ENCODE measurements at places on chromosomes 6 and 20. TPM values are rescaled to one million over a fixed set of nuclear protein-coding genes. Genes with fewer than 3 reads are reported as not detected.

DNA sequence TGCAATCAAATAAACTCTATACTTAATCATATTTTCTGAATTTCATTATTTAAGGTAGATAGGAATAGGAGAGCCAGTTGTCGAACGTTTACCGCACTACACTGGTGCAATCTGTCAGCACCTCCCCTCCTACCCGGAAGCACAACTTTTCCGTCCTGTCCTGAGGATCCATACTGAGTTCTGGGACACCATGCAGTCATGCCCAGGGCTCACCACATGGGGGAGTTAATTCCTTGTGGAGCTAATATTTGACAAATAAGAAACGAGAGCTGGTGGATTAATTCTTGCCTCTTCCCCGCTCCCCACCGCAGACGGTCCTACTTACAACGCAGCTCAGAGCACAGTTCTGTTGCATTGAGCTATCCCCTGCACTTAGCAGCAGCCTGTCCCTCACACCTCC, 107.7 kb upstream of the RALGAPA2 start:
- no peak overlapping the region for H3K27ac ChIP-seq
- H3K4me1 ChIP-seq: no peaks in the 10 kb centered on the region
- H3K27me3 ChIP-seq: no peaks in the 10 kb centered on the region
- H3K4me3 ChIP-seq: no peak overlapping the region
- DNase-seq: no peak

DNA sequence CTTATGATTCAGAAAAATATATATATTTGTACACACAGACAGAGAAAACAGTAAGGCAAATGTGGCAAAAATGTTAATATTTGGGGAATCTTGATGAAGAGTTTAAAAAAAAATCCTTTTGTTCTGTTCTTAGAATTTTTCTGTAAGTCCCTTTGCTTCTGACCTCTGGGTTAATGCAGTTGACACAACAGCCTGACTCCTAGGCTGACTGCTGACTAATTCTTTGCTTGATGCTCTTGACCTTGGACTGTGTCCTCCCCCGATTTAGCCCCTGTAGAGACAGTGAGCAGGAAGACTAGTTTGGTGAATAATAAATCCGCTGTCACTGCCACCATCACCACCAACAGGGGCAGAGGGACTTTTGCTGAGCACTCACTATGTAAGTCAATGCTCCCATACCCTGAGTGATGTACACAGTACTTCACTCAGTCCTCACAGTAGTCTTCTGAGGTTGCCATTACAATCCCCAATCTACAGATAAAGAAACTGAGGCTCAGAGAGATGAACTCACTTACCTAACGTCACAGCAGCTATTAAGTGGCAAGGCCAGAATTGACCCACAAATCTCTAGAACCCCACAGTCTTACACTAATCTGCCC, 71.7 kb downstream of the SNX5 start:
- peak; percentile 58 for DNase-seq
- peaks cover 23% of the 10 kb centered on the region for H3K4me1 ChIP-seq
- no peaks in the 10 kb centered on the region for H3K36me3 ChIP-seq
- no peak overlapping the region for H3K27ac ChIP-seq
- H3K27me3 ChIP-seq: no peaks in the 10 kb centered on the region

DNA sequence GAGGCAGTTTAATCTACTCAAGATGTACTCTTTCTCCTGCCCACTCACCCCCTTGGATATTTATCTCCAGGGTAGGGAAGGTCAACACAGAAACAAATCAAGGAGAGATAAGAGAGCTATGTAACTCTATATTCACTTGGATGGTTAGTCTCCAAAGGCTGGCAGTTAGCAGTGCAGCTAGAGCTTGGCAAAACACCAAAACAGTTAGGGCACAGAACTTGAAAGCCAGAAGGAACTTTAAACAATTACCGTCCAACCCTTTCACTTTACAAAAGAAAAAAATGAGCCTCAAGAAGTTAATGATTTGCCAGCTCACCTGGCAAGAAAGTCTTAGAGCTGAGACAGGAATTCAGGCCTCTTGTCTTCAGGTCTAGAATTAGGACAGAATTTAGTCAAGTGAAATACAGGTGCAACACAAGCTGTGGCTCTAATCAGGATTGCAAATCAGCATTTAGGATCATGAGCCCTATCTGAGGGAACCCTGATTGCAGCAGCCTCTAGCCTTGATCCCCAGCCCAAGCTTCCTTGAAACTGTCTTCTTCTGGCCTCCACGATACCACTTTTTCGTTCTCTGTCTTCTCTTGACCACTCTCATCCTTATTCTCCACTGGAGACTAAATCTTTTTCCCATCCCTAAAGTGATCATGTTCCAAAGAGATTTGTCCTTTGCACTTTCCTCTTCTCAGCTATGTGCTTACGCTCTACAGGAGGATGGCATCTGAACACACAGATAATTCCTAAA, 14.9 kb downstream of the NEDD9 start:
- no peaks in the 10 kb centered on the region for H3K27me3 ChIP-seq
- H3K36me3 ChIP-seq: peaks cover 26% of the 10 kb centered on the region
- no peak overlapping the region for H3K27ac ChIP-seq
- H3K4me1 ChIP-seq: peaks cover 23% of the 10 kb centered on the region
- no peak overlapping the region for H3K4me3 ChIP-seq
- DNase-seq: no peak

- H3K4me3 ChIP-seq: no peak overlapping the region
- H3K4me1 ChIP-seq: peaks cover 12% of the 10 kb centered on the region
- no peaks in the 10 kb centered on the region for H3K36me3 ChIP-seq
- no peak for DNase-seq
Measured at GRCh38 chr6:150236544-150236943, 93.7 kb downstream of the PPP1R14C start.

- DNase-seq: peak; percentile 73
- H3K4me1 ChIP-seq: peaks cover 10% of the 10 kb centered on the region
- H3K27ac ChIP-seq: no peak overlapping the region
Measured at GRCh38 chr6:27605401-27606342, 132.8 kb upstream of the ZNF184 start.

DNA sequence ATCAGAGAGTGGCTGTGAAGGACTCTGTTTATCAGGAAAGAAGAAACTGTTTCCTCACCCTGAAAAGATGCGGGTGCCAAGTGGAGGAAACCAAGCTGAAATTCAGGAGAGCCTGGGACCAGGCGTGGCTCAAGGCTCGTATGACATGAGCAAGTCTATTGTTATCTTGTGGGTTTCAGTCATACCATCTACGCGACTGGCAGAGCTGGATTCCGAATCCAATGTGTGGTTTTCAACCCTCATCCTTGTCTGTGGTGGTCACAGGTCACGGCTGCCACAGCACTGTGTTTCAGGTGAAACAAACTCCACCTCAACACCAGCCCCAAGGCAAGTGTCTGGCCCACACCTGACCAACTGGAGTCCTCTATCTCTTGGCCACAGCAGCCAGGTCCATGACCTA, 9.1 kb downstream of the MC3R start:
- H3K27me3 ChIP-seq: no peaks in the 10 kb centered on the region
- H3K4me3 ChIP-seq: no peak overlapping the region
- DNase-seq: no peak
- no peak overlapping the region for H3K27ac ChIP-seq
- no peaks in the 10 kb centered on the region for H3K4me1 ChIP-seq

DNA sequence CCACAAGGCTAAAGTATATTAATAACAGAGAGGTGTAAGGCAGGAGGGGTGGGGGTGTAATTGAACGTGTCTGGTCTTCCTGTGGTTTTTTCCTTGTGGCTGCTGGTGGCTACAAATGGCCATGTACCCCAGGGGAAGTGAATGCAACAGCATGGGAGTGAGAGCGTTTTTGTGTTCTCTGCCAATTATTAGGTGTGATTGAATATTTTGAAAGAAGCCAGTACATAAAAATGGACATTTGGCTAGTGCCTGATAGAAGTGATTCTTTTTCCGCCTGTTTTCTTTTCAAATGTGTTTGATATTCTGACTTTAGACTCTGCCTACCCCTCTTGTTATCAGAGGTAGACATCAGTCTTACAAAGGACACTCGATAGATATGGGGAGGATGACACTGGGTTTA, 141.3 kb downstream of the PRL start:
- H3K4me1 ChIP-seq: no peaks in the 10 kb centered on the region
- H3K27me3 ChIP-seq: no peaks in the 10 kb centered on the region
- H3K36me3 ChIP-seq: no peaks in the 10 kb centered on the region
- no peak for DNase-seq
- no peak overlapping the region for H3K27ac ChIP-seq

DNA sequence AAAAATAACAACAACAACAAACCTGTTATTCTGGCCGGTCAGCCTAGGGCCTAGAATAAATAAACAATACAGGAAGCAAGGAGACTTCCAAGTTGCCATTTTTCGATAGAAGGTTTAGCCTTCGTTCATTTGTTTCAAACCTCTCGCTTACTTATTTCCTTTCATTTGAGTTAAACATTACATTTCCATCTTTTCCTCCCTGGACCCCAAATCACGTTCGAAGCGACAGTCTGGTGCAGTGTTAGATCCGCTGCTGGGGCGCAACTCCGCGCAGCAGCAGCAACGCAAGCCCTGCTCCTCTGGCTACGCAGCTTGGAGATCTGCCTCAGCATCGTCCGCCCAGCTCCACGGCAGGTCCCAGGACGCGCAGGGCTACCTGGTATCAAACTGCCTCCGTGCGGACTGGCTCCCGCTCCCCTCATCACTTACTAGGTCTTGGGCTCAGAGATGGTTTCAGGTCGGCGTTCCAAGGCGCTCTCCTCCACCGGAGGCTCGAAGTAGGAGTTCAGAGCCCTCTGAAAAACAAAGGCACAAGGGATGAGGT, 530 bp downstream of the TDP2 start:
- peaks cover 25% of the 10 kb centered on the region for H3K36me3 ChIP-seq
- peaks cover 15% of the 10 kb centered on the region for H3K4me1 ChIP-seq
- H3K27me3 ChIP-seq: no peaks in the 10 kb centered on the region
- peak; percentile 58 for DNase-seq
- peak overlapping the region; percentile 95 for H3K27ac ChIP-seq

The XKR7 gene
- under 0.01 TPM for total RNA-seq

The SLC4A11 gene
- under 0.01 TPM for total RNA-seq

The CHRNA4 gene
- total RNA-seq: not detected

GRCh38 chr20:48594533-48594932, 233.3 kb downstream of the PREX1 start:
- no peak overlapping the region for H3K27ac ChIP-seq
- DNase-seq: no peak
- H3K4me3 ChIP-seq: no peak overlapping the region
- no peaks in the 10 kb centered on the region for H3K4me1 ChIP-seq
- no peaks in the 10 kb centered on the region for H3K27me3 ChIP-seq
- H3K36me3 ChIP-seq: no peaks in the 10 kb centered on the region

The SRSF6 gene
- 70.1 TPM for total RNA-seq

DNA sequence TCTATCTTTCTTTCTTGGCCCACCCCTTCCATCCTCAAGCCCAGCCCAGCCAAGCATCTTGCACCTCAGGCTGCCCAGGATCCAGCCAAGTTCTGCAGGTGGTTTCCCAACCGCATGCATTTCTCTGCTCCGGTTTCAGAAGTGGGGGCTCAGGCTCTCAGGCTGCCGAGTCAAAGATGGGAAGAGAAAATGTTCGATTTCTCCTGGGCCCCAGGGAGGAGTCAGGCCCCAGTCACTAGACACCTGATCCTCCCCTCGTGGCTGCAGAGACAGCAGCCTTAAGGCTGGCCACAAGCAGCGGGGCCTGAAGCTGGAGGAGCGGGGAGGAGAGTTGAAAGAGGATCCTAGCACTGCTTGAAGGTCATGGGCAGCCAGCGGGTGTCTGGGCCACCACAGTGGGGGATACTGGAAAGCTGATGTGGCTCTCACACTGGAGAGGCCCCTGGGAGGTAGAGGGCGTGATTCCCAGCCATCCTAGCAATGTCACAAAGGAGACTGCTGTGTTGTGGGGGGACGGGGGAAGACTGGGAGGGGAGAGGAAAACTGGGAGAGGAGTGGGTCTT, 42.2 kb upstream of the ZFAND3 start:
- H3K4me1 ChIP-seq: no peaks in the 10 kb centered on the region
- no peak overlapping the region for H3K4me3 ChIP-seq
- DNase-seq: no peak
- H3K27ac ChIP-seq: no peak overlapping the region

The TMEM151B gene
- total RNA-seq: not detected

GRCh38 chr6:114344246-114344970, 1.6 kb upstream of the HS3ST5 start:
- no peak overlapping the region for H3K27ac ChIP-seq
- H3K27me3 ChIP-seq: peaks cover 29% of the 10 kb centered on the region
- DNase-seq: peak; percentile 56
- no peaks in the 10 kb centered on the region for H3K4me1 ChIP-seq
- no peaks in the 10 kb centered on the region for H3K36me3 ChIP-seq

DNA sequence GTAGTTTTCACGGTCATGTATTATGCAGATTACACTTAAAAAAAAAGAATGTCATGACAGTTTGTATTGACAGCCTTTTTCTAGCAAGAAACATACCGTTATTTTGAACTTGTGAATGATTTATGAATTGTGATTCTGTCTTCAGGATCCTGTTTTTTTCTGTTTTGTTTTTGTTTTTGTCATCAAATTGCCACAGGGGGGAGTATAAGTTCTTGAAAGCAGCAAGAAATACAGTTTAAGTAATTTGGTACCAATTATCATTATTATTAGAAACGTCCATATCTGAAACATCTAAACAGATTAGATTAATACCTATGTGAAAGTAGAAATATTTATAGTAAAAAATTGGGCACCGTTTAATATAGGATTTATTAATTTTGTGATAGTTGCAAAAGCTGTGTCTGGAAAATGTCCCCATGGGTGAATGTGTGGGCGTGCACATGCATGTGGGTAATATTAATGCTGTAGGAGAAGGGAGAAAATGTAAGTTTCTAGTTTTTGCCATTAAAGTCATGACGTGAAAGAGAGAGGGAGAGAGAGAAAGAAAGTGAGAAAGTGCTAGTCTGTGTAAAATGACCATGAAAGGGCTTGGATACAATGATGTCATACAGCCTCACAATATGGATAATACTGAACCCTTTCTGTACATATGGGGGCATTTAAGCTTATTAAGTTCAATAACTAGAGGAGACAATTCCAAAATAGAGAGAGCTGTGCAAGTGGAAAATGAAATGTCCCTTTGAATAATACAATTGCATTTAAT, 9.4 kb upstream of the CCN2 start:
- no peaks in the 10 kb centered on the region for H3K36me3 ChIP-seq
- no peaks in the 10 kb centered on the region for H3K27me3 ChIP-seq
- H3K4me1 ChIP-seq: peaks cover 9% of the 10 kb centered on the region
- no peak for DNase-seq

DNA sequence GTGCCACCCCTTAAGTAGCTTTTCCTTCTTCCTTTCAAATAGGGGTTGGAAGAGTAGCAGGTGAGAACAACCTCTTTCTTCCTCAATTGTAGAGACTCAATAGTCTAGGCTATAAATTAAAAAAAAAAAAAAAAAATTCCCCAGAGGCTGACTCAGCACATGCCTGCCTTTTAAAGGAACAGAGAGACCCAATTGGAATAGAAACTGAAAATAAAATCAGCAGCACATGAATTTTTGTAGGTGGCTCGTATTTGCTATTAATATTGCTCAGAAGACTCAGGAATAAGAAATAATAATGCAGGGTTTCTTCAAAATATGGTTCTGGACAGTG, 19.3 kb downstream of the TOP1 start:
- peaks cover 62% of the 10 kb centered on the region for H3K4me1 ChIP-seq
- peak overlapping the region; percentile 45 for H3K27ac ChIP-seq
- peak; percentile 37 for DNase-seq

- H3K4me3 ChIP-seq: no peak overlapping the region
- peaks cover 12% of the 10 kb centered on the region for H3K4me1 ChIP-seq
- peak; percentile 57 for DNase-seq
- H3K36me3 ChIP-seq: no peaks in the 10 kb centered on the region
Measured at GRCh38 chr6:2021713-2022125, 223.7 kb downstream of the GMDS start.

- H3K27ac ChIP-seq: no peak overlapping the region
- H3K27me3 ChIP-seq: peaks cover 10% of the 10 kb centered on the region
- no peak overlapping the region for H3K4me3 ChIP-seq
- no peaks in the 10 kb centered on the region for H3K36me3 ChIP-seq
Measured at GRCh38 chr20:23449421-23449820, 3.3 kb downstream of the CST11 start.

The RIPPLY2 gene
- total RNA-seq: not detected

Measured in osteoblast (primary cell).